Stimulated activated CD8-positive, alpha-beta memory T cell treated with anti-CD3 and anti-CD28 coated beads, Interleukin-4, amount 100 ng/mL, for 1 hour (primary cell): ENCODE measurements at places on chromosomes 2 and 18.

DNA sequence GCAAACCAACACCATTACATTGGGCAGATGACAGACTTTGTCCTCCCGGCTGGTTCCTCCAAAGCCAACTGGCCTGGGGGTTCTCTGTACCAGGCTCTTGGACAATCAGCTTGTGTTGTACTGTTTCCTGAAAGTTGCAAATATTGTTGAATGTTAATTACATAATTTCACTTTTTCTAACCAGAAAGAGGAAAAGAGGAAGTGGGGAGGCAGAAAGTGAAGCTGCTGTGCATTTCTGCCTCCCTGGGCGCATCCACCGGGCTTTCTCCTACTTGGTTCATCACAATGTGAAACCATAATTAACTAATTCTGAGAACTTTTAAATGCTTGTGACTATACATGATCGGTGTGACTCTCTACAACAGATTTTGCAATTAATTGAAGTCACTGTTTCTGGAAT lies 10.1 kb downstream of the TWIST2 start:
- DNase-seq, result no peak

DNA sequence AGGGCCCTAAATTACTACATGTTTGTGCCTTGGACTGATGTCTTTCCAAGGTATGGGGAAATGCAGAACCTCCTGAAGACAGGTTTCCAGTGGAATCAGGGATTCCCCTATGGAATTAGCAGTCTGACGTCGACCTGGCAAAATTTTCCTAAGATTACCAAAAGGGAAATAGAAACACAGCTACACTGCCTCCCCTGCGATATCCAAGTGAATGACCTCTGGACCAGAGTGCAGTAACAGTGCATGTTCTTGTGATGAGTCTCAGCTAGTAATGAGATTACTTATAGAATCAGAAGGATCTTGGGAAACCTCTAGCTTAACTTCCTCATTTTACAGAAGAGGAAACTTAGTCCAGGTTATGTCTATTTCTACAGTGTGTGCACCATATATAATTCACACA lies 21.3 kb upstream of the CHST9 start:
- no peak for DNase-seq

DNA sequence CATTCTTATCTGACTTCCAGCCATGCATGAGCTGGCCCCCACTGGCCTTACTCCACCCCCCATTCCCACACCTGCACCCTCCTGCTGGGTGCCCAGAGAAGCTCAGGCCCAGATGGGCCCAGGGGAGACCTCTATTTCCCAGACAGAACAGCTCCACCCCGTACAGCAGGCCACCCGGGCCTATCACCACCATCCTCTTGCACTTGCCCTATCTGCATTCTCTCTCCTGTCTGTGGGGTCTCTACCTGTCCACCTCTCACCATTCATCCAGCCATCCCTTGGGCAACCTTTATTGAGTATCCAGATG lies 25.3 kb upstream of the TNS1 start:
- no peak for DNase-seq

DNA sequence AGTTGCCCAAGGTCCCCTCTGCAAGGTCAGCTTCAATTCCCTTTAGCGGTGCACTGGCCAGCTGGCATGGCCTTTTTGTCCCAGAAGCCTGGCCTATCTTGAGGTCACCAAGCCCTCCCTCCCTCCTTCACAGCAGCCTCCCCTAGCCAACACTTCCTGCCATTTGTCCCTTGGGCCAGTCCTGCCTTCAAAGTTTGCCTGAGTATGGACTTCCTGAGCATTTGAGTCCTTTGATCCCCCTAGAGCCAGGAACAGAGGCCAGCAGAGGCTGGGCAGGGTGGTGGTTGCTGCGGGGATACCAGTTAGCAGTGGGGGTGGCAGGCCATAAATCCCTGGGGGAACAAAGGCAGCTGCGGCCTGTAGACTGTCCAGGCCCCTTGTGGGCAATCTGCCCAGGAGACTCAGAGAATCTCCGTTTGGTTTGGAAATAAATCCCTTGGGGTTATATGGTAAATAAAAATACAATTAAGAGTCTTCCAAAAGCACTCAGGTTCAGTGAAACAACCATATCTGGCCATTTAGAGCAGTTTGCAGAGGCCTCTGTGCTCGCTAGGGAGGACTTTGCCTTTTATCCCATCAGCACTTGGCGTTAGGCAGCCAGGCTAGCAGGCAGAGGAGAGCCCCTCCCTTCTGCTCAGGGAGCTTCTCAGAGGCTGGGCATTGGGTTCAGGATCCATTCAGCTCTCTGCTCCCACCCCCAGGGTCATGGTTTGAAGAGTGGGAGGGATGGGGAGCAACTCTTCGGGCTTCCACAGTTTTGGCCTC lies 3.1 kb upstream of the HES6 start:
- DNase-seq, result no peak

GRCh38 chr2:70670202-70670601 lies 97.8 kb downstream of the ADD2 start:
- DNase-seq, result no peak

GRCh38 chr2:207662203-207662602 lies 37.0 kb upstream of the METTL21A start:
- DNase-seq, result no peak

- no peak for DNase-seq
These were observed 146.2 kb upstream of the LYPD1 start for GRCh38 chr2:132816234-132816633.

DNA sequence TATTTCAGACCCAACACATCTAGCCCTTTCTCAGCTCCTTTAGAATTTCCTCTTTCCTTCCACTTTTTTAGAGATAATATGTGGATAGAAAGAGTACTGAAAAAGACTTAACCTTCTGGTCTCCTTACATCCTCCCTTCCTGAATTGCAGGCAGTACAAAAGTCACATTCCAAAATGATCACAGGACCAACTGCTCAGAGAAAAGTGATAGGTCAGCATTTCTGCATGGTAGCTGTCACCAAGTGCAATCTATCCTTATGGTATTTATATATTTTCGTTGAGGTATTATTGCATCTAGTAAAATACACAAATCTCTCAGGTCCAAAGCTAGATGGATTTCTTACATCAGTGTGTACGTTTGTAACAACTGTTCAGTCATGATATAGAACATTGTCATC lies 427.5 kb downstream of the LPIN1 start:
- no peak for DNase-seq

DNA sequence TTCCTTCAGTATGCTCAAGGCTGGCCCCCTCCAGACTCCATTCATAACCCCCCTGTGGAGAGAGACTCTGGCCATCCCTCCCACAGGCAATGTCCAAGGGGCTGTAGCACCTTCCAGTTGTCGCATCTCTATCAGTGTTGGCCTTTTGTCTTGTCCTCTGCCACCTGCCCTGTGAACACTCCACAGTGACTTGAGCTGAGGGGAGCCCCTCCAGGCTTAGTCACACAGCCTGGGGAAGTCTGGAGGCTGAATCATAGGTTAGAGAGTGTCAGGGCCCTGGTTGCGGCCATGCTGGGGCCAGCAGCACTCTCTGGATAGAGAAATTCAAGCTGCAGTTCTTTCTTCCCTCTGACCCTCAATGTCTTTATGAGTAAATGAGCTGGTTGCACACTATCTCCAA lies 64.7 kb downstream of the GYPC start:
- no peak for DNase-seq

GRCh38 chr2:24723665-24724064 lies 69.5 kb downstream of the PTRHD1 start:
- no peak for DNase-seq

- DNase-seq, result no peak
These were observed 13.6 kb upstream of the IL1RN start for GRCh38 chr2:113113807-113114206.

DNA sequence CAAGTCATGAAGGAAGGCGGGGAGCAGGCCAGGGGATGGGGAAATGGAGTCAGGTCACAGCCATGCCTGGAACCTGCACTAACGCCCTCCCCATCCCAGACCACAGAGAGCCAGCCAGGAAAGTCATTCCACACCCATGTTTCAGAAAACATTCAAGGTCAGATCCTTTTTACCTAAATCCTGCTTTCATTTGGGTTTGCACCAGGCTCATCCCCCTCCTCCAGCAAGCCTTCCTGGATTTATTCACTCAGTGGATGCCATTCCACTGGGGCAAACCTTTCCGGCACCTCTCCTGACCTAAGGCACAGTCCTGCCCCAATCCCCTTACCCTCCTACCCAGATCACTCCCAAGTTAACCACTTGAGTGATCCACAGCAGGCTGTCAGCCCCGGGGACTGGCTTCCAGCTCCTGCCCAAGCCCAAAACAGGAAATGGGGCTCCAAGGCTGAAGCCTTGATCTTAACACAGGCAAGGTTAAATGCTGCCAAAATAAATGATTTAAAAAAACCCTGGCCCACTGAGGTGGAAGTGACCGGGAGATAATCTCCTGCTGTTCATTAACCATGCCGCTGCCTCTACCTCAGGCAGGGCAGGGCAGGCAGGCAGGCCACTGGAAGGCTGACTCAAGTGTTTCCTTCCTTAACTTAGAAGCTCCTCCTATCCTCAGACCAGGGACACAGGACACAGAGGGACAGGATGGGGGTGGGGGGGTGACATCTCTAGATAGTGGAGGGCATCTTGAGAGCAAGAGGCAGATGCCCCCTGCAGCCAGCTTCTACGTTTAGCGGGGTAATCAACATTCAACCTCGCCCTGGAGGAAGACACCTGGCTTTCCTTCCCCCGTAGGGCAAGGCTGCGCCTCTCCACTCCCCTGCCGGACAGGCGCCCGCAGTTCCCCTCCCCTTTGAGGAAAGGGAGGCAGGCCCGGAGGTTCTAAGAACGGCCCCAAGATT lies 1.4 kb downstream of the RAB11FIP5 start:
- no peak for DNase-seq

- no peak for DNase-seq
These were observed 105.0 kb downstream of the SPIRE1 start for GRCh38 chr18:12552879-12553242.

- DNase-seq, result no peak
These were observed 353.2 kb downstream of the ZEB2 start for GRCh38 chr2:144166743-144167142.

DNA sequence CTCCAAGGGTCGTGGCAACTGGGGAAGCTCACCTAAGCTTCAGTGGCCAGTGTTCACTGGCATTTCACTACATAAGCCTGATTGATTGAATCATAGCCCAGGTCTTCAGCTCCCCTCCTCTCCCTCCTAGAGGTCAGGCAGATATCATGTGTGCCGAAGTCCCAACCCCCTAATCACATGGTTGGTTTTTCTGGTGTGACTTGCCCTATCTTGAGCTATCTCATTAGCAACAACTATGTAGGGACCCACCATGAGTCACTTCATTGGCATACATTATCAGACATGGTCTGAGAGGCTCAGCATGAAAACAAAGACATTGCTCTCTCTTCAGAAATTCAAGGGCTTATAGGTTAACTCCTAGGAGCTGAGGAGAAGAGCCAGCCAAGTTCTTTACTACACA lies 76.8 kb downstream of the LYPD1 start:
- DNase-seq, result no peak

GRCh38 chr18:13309748-13310670 lies 91.4 kb downstream of the LDLRAD4 start:
- DNase-seq, result no peak

DNA sequence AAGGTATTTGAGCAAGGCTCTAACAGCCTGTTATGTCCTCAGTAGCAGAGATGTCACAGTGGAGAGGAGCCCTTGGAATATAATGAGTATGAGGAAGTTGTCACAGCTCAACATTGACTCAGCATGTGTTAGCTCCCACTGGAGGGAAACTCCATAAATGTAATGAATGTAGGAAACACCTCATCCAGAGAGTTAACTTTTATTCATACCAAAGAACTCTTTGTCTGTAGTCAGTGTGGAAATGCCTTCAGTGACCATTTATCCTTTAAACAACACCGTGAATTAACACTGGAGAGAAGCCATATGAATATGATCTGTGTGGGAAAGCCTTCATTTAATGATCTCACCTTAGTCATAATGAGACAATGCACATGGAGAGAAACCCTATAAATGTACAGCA lies 59.7 kb downstream of the CYP1B1 start:
- no peak for DNase-seq

DNA sequence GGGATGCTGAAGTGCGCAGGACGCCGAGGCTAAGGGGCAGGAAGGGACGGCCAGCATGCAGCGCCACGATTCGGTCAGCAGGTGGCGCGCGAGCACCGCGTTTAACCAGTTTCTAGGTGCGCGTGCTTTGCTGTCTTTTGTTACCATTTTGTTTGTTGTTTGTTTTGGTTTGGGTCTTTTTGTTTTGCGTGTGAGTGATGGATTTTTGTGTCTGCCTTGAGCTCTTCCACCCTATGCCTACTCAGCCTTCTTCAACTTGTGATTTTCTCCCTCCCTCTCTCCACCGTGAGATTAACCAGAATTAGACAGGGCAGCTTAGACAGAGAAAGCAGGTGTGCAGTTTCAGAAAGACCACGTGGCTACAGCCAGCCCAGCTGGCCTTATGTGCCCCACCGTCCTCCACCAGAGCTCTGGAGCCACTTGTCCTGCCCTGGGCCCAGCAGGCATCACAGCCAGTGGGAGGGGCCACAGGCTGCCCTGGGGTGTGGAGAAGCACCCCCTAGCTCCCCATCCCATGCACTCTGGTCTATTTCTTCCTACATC lies 180.2 kb downstream of the RNF144A start:
- peak; percentile 51 for DNase-seq

DNA sequence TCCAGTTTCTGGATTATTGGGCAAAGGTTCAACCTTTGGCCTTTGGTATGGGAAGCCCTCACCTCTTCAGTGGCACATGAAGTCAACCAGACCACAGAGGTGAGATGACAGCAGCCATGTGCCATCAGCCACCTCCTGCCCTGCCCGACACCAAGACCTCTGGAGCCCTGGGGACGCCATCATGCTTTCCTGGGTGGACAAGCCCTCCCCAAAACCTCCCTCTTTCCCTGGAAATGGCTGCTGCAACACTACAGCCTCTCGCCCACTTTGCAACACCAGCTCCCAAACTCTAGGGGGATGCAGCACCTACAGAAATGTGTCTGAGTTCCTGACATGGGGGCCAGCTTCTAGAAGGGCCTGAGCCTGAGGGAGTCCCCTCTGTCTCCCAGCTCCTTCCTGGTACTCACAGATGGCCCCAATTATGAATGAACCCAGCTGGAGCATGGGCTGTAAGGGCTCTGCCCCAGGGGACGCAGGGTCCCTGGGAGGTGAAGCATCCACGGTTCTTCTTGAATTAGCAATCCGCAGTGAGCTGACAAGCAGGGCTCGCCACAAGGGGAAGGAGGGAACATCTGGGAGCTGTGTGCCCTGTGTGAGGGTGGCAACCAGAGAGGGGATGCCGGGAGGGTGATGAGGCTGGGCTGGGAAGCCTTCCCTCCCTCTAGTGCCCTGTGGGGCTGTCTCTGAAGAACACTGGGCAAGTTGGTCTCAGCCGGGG lies 268.5 kb upstream of the HDAC4 start:
- no peak for DNase-seq

DNA sequence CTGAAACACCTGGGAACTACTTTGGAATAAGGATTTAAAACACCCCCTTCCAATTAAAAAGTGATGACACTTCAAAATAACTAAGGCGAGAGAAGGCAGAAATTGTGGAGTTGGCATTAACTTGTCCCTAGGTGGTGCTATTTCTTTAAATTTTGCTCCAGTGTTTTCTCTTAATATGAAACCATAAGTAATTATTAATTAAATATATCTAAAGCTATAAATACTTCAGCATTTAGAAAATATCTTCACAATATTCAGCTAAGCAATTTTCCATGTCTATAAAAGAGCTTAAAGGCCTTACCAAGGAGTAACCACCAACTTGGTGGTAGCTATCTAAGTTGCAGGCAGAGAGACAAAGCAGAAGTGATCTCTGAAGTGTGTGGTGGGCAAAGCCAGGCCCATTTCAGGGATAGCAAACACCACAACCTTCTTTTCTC lies 186.8 kb upstream of the PGAP1 start:
- DNase-seq, result no peak
